ENCODE measurements at places on chromosomes 12 and 14.

- no peak for DNase-seq
These were observed 81.7 kb upstream of the PRB2 start for GRCh38 chr12:11477110-11477509.

DNA sequence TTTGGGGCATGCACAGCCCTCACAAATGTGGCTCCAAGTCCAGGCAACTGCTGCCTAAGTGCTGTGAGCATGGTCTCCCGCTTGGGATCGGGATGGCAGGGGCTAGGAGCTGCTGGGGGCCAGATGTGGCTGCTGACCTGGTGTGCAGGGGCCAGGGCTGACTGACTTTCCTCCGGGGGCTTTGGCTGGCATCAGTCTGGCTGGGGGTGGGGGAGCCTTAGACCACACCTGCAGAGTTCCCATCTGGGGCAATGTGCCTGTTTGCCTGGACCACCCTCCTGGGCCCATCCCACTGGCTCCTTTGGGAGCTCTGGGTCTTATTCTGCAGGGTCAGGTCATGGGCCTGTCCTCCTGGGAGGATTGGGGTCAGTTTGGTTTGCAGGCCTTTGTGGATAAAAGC, 90.5 kb downstream of the TSPAN9 start:
- no peak for DNase-seq

DNA sequence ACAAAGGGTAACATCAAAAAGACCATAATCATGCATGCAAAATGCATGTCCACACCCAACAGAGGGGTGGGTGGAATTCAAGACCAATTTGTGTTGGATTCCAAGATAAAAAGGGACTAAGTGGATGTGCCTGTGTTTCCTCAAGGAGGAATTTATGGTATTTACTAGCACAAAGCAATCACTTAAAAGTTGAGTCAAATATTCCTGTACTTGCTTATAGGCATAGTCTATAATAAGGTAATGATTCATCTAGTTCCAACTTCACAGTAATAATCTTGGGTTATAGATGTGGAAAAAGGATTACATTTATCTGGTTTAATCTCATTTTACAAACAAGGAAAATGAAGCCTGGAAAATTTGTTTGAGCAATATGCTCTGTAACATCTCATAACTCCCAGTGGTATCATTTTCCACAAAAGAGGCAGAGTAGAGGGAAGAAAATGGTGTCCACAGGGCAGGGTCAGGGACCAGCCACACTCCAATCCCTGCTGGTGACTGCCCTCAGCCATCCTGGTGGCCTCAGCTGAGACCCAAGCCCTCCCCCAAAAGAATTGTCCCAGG, 80.8 kb upstream of the REP15 start:
- no peak for DNase-seq

DNA sequence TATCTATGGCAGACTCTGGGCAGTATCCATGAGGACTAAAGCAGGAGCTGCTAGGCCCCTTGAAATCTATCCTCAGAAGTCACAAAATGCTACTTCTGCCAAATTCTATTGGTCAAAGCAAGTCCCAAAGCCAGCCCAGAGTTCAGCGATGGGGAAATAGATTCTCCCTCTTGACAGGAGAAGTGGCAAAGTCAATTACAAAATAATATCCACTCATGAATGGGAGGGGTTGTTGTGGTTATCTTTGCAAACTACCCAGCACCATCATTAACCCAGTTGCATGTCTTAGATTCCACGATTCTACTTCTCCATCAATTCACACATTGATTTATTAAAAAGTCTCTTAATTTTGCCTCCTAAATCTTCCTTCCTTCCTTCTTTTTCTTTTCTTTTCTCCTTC, 30.7 kb upstream of the STXBP6 start:
- no peak for DNase-seq

- DNase-seq: no peak
These were observed 747 bp upstream of the DACT1 start for GRCh38 chr14:58637040-58637390.

GRCh38 chr14:70713511-70713916, 71.8 kb downstream of the TTC9 start:
- DNase-seq: no peak
